ENCODE measurements at places on chromosomes 7 and 10.

DNA sequence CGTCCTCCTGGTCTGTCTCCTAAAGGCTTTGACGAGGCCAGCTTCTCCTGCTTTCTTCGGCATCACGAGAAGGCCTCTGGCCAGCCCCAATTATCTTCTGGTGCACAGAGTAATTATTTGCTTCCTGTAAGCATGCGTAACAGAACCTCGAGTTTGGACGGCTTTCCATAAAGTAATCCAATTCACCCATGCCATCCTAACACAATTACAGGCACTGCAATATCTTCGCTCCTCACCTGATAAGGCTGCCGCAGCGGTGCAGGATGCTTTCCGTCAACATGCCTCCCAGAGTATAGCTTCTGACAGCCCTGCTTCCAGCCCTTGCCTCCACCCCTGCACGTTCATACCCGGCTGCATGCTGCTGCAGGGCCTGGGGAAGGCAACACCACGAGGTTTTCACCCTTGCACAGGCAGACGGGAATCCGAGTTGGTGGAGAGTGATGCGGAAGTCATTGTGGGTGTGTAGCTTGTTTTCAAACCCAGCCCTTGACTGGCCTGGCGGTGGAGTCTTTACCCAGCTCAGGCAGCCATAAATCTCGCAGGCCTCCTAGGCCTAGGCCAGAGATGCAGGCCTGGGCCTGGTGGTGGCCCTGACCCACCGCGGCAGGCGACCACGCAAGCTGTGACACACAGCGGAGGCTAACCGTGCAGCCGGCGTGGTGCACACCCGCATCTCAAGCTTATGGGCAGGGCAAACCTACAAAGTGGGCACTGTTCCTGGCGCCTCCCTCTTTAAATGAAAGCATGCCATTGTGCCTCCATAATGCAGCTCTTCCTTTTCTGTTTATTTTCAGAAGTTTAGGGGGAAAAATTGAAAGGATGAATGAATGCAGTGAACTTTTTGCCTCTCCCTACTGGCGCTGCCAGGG, 12.7 kb downstream of the EBF3 start:
- no peak for DNase-seq

DNA sequence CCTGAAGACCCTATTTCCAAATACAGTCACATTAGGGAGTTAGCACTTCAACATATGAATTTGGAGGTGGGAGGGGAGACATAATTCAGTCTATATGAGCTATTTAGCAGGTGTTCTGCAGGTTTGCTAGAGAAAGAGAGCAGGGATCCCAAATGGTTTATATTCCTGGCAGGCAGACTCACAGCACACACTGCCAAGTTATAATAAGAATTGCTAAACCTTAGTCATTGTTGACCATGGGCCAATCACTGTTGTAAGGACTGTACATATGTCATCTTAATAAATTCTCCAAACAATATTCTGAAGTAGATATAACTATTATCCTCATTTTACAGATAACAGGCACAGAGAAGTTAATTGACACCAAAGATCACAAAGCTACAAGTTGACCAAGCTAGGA, 1.5 kb upstream of the CCDC3 start:
- DNase-seq, result no peak

DNA sequence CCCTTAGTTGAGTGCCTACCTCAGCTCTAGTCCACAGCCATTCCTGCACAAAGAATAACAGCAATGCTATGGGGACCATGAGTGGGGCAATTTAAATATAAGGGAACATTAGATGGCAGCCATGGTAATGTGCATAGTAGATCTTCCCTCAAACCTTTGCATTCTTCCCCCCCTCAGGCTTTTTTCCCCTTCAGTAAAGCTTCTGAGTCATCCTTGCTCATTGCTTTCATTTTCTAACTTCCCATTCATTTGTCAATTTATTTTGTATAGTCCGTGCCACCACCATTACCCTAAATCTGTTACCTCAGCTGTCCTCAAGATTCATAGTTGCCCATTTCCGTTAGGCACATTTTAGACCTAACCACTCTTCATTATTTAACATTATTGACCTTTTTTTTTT, 10.7 kb downstream of the HECTD2 start:
- no peak for DNase-seq

DNA sequence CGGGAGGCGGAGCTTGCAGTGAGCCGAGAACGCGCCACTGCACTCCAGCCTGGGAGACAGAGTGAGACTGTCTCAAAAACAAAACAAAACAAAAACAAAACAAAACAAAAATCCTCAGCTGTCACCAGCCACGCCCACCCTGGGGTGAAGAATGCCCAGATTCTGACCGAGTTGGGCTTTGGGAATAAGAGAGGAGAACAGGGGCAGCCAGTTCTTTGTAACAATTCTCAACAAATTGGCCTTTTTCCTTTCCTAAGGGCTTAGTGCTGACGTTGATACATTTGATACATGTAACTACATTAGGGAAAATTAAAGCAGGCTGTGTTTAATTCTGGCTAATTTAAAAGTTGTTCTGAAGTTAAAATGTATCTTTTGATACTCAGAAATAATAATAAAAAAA, 121.0 kb downstream of the EPC1 start:
- DNase-seq, result no peak

DNA sequence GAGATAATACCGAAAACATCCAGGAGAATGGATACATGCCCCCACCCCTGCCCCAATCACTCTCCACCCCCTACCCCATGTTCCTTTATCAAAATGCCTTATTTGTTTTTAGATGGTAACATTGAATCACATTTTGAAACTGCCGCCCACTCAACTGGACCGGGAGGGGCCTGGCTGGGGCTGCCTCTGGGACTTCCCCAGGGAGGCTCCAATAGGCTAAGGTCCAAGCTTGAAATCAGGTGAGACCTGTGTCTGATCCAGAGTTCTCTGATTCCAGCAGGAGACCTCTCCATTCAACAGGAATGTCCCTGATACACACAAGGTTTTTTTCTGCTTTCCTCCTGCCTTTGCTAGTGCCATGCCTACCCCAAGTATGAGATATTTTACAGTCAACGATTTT, 43.8 kb upstream of the ACSL5 start:
- no peak for DNase-seq

GRCh38 chr10:100621360-100622205, 85.8 kb downstream of the HIF1AN start:
- DNase-seq, result no peak

GRCh38 chr7:151167197-151167961, at the start of gene GBX1:
GBX1 (minus strand) TSS chr7:151167694; CDS start chr7:151167548, 146 bp downstream.
- DNase-seq, result no peak

GRCh38 chr7:80839855-80840254, 79.0 kb downstream of the SEMA3C start:
- DNase-seq, result no peak

DNA sequence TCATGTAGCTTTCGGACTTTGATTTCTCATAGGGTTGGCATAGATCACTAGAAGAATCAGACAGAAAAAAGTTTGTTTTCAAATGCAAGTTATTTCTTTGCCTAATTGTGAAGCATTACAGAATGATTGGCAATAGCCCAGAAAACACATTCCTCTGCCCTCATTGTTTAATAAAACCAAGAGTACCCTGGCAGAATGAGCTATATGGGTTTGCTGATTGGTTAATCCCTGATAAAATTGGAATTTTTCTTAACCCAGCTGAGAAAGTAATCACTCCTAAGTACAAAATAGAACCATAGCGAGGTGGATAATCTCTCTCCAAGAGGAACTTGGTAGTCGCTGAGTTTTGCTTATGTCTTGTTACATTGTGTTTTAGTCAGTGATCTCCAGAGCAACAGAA, 30.9 kb upstream of the CREB5 start:
- no peak for DNase-seq

DNA sequence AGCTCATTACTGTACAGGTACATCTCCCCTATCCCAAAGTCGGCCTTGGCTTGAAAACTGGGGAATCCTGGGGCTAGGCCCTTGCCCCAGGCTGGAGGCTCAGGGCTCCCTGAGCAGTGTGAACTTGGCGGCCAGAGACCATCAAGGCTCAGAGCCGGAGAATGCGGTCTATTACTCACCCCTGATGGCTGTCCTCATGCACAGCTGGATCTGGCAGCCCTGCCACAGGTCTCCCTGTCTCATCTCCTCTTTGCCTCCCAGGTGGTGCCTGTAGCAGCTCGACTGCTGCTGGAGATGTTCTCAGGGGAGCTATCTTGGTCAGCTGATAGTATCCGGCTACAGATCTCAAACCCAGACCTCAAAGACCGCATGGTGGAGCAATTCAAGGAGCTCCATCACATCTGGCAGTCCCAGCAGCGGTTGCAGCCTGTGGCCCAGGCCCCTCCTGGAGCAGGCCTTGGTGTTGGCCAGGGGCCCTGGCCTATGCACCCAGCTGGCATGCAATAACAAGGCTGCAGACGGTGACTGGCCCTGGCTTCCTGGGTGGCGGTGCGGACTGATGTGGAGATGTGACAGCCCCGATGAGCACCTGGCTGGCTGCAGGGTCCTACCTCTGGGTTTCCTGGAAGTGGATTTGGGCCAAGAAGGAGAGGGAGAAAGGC, 10.7 kb downstream of the IRF5 start:
- DNase-seq, result no peak

DNA sequence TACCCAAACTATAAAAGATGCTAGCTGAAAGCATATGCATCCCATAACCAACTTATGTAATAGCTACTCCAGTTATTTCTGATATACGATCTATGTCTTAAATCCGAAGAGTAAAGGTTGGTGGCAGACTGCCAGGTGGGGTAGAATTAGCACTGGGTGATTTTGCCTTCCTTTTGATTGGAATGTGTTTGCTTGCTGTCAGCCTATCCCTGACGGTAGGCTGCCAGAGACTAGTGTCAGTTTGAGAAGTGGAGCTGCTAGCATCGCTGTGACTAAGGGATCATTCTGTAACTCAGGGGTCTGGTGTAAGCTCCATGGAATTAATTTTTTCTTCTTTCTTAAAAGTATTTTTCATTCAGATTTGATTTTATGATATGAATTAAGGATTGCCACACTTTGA, 9.5 kb upstream of the SEM1 start:
- no peak for DNase-seq

GRCh38 chr7:28052933-28053332, 127.7 kb downstream of the JAZF1 start:
- DNase-seq, result no peak

- DNase-seq, result no peak
Observed at GRCh38 chr10:12027539-12027938, 15.1 kb downstream of the UPF2 start.

- no peak for DNase-seq
Observed at GRCh38 chr10:114030140-114030539, 13.5 kb upstream of the ADRB1 start.

DNA sequence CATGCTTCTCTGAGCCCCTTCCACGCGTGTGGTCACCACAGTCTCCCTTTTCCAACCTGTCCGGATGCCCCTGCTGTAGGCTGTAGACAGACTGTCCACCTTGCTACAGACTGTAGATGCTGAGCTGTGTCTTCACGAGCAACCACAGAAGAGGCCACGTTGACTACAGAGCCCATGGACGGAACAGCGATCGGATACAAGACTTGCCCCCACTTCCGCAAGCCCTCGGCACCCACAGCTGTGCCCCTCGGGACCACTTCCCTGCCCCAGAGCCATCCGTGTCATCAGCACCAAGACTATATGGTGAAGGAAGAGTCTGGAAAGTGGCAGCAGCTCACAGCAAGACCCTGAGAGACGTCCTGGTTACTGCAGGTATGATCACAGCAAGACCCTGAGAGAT, 491.4 kb downstream of the DNAJB6 start:
- DNase-seq, result no peak

DNA sequence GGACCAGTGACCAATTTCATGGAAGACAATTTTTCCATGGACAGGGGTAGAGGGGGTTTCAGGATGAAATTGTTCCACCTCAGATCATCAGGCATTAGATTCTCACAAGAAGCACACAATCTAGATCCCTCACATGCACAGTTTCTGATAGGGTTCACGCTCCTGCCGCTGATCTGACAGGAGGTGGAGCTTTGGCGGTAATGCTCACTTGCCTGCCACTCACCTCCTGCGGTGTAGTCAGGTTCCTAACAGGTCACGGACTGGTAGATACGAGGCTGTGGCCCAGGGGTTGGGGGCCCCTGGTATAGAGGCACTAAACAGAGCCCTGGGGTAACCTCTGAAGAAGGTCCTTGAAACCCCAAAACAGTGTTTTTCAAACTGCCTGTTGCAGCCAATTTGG, 6.5 kb downstream of the BRAF start:
- no peak for DNase-seq

- no peak for DNase-seq
Observed at GRCh38 chr7:19464241-19464640, 244.6 kb downstream of the POLR1F start.

GRCh38 chr10:118767297-118768040, 12.7 kb upstream of the CACUL1 start:
- DNase-seq, result no peak

GRCh38 chr10:44993226-44993921, 7.3 kb upstream of the ZNF22 start:
- no peak for DNase-seq

GRCh38 chr10:96612055-96612830, 25.4 kb upstream of the TM9SF3 start:
- no peak for DNase-seq

- DNase-seq, result no peak
Observed at GRCh38 chr7:147394329-147394728, 1196.2 kb upstream of the C7orf33 start.

DNA sequence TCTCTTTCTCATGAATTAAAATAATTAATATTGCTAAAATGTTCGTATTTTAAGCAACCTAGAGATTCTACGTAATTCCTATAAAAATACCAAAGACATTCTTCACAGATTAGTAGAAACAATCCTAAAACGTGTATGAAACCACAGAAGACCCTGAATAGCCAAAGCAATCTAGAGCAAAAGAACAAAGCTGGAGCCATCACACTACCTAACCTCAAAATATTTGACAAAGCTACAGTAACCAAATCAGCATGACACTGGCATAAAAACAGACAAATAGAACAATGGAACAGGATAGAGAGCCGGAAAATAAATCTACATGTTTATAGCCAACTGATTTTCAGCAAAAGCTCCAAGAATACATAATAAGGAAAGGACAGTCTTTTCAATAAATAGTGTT, 105.5 kb upstream of the PTN start:
- DNase-seq, result no peak

- no peak for DNase-seq
Observed at GRCh38 chr7:1555046-1555812, 776 bp downstream of the TMEM184A start.

GRCh38 chr10:17512341-17513001, 58.1 kb upstream of the ST8SIA6 start:
- peak; percentile 92 for DNase-seq

GRCh38 chr7:12493407-12493806, 77.1 kb upstream of the SCIN start:
- DNase-seq, result no peak

GRCh38 chr10:3237530-3237929, 64.9 kb upstream of the PITRM1 start:
- DNase-seq, result no peak

- no peak for DNase-seq
Observed at GRCh38 chr7:256461-256940, 33.5 kb upstream of the FOXL3 start.

GRCh38 chr7:45592230-45592991, 18.2 kb downstream of the ADCY1 start:
- no peak for DNase-seq

DNA sequence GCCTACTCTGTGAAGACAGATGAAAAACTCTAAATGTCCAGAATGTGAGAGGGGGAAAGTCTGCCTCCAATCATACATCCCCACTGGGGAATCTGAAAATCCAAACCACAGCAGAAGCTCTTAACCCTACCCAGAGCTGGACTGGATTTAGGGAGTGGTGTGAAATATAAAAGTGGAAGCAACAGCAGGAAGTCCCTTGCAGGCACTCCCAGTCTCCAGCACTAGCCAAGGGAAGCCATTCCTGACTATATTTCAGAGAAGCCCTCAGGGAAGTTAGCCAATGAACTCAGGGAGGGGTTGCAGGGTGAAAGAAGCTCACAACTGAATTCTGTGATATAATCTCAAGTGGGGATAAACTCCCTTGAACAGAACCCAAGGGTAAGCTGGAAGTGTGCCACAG, 51.5 kb downstream of the CRPPA start:
- no peak for DNase-seq
